Upper lobe of left lung (tissue), 6 donors: ENCODE measurements at places on chromosomes 1 and 21. TPM values are rescaled to one million over a fixed set of nuclear protein-coding genes. Genes with fewer than 3 reads are reported as not detected.

The FCRL6 gene
- 3.0 TPM for total RNA-seq

The OR2T1 gene
- total RNA-seq: not detected

The C1orf87 gene
- total RNA-seq: 0.40 TPM

The GJA8 gene
- not detected for total RNA-seq

The S100A8 gene
- total RNA-seq: 49.2 TPM

DNA sequence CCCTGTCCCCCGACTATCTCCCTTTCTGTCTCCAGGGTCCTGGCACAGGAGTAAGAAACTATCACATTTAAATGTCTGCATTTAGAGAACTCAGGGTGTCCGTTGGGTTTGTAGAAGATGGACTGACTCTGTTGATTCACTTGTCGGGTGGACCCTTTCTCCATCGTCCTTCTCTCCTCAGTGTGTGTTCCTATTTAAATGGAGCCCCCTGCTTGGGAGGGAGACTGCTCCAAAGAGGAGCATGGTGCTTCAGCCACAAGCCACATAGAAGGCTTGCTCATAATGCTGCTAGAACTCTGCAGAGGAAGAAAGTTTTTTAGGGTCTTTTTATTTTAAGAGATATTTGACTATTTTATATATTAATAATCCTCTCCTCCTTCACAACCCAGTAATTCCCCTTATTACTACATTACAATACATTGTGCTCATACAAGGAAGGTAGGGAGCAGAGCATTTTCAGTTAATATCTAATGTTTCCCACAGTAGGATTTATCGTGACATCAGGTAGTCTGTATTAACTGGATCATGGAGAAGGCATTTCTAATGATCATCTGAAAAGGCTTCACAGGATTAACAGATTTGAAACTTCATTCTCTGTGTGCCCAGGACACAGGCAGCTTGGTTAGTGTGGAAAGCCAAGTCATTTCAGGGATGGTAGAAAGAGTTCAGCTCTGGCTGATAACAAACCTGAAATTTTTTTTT, 13.8 kb downstream of the FGGY start:
- no peaks in the 10 kb centered on the region for H3K27me3 ChIP-seq
- H3K4me1 ChIP-seq: peaks cover under 1% of the 10 kb centered on the region
- H3K4me3 ChIP-seq: no peak overlapping the region

DNA sequence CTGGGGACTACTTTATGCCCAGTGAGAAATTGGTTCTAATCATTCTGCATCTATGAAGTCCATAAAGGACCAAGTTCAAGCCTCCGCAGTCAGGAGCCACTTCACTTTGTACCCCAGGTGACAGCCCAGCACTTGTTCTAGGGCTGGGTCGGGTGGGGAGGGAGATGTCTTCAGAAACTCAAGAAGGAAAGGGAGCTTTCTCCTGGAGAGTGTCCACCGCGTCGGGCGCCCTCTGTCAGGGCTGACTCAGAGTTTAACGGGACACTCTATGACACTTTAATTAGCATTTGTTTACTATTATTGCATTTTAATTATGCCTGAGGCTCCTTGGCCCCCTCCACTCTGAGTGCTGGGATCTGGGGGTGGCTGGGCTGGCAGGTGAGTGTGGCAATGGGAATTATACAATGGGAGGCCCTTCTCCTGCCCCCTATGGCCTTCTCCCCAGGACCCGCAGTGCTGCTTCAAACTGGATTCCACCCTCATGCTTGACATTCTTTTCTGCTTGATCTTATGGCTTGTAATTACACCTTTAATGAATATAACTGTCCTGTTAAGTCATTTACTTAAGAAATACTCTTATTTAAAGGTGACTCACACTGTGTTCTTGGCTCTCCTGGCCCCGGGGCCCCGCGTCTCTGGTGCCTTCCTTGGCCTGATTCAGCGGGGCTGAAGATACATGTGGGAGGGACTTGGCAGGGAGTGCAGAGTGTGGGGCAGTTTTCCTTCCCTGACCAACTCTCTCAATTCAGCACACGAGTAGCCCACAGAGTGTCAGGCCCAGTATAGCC, 136.6 kb downstream of the PLXNA2 start:
- peak overlapping the region; percentile 30 for H3K27ac ChIP-seq
- no peak overlapping the region for H3K4me3 ChIP-seq
- no peaks in the 10 kb centered on the region for H3K4me1 ChIP-seq
- peaks cover 15% of the 10 kb centered on the region for H3K36me3 ChIP-seq
- DNase-seq: peak; percentile 40

GRCh38 chr21:9758141-9758540, 763.2 kb upstream of the TPTE start:
- DNase-seq: no peak
- no peaks in the 10 kb centered on the region for H3K36me3 ChIP-seq
- no peak overlapping the region for H3K4me3 ChIP-seq
- H3K4me1 ChIP-seq: no peaks in the 10 kb centered on the region
- H3K27ac ChIP-seq: no peak overlapping the region

- no peaks in the 10 kb centered on the region for H3K36me3 ChIP-seq
- DNase-seq: no peak
- H3K27ac ChIP-seq: no peak overlapping the region
- H3K27me3 ChIP-seq: no peaks in the 10 kb centered on the region
- no peaks in the 10 kb centered on the region for H3K4me1 ChIP-seq
- H3K4me3 ChIP-seq: no peak overlapping the region
Observed at GRCh38 chr1:52487632-52488031, 65.3 kb downstream of the TUT4 start.

DNA sequence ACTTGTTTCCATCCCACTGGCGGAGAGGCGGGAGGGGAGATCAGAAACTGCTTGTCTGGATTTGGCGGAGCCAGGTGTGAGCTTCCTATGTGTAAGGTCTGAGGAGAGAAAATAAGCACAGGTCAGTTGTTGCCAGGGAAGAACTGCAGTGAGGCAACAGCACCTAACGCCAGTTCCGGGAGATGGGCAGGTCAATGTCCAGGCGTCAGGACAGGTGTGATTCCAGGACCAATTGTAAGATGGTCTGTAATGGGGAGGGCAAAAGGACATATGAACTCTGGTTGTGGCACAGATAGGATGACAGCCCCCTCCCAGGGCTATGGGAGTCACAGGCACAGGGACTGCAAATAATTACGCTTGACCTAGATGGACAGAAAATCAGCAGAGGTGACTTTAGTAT, 9.6 kb upstream of the KCNE1 start:
- DNase-seq: no peak
- no peaks in the 10 kb centered on the region for H3K27me3 ChIP-seq
- H3K4me1 ChIP-seq: peaks cover 69% of the 10 kb centered on the region
- peak overlapping the region; percentile 77 for H3K27ac ChIP-seq
- peaks cover 30% of the 10 kb centered on the region for H3K36me3 ChIP-seq
- H3K4me3 ChIP-seq: no peak overlapping the region

DNA sequence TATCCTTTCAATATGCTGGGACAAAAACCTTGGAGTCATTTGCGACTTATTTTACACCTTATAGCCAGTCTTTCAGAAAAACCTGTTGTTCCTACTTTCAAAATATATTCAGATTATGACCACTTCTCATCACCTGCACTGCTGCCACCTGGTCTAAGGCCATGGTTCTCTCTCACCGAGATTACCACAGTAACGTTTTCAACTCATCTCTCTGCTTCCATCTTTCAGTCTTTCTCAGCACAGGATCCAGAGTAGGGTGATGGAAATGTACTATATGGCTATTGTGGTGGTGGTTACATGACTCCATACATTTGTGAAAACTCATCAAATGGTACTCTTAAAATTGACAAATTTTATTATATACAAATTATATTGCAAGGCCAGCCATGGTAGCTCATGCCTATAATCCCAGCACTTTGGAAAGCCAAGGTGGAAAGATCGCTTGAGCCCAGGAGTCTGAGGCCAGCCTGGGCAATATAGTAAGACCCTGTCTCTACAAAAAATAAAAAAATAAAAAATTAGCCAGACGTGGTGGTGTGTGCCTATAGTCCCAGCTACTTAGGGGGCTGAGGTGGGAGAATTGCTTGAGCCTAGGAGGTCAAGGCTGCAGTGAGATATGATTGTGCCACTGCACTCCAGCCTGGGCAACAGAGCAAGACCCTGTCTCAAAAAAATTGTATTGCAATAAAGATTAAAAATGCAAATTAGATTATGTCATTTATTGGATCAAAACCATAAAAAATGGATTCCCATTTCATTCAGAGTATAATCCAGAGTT, 120.9 kb upstream of the PPP2R5A start:
- H3K4me3 ChIP-seq: no peak overlapping the region
- H3K27me3 ChIP-seq: no peaks in the 10 kb centered on the region
- H3K27ac ChIP-seq: no peak overlapping the region
- H3K36me3 ChIP-seq: no peaks in the 10 kb centered on the region

DNA sequence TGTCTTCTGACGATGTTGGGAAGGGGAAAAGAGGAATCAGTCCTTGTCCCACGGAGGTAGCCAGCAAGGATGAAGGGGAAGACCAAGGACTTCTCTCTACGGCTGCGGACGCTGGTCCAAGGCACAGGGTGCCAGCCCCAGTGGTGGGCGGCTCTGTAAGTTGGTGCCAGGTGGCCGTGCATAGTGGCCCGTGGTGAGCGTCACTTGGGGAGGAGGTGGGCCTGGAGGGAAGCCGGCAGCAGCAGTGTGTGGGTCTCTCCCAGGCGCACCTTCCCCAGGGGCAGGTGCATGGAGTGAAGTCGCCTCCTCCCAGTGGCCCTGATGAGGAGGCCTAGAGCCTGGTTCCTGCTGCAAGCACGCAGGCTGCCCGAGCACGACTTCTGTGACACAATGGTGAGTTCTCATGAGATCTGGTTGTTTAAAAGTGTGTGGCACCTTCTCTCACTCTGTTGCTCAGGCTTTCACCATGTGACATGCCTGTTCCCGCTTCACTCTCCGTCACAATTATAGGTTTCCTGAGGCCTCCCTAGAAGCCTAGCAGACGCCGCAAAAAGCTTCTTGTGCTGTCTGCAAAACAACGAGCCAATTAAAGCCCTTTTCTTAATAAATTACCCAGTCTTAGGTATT, 43.6 kb upstream of the TIAM1 start:
- H3K27ac ChIP-seq: no peak overlapping the region
- no peaks in the 10 kb centered on the region for H3K4me1 ChIP-seq
- no peaks in the 10 kb centered on the region for H3K27me3 ChIP-seq
- no peak overlapping the region for H3K4me3 ChIP-seq
- DNase-seq: no peak
- no peaks in the 10 kb centered on the region for H3K36me3 ChIP-seq

DNA sequence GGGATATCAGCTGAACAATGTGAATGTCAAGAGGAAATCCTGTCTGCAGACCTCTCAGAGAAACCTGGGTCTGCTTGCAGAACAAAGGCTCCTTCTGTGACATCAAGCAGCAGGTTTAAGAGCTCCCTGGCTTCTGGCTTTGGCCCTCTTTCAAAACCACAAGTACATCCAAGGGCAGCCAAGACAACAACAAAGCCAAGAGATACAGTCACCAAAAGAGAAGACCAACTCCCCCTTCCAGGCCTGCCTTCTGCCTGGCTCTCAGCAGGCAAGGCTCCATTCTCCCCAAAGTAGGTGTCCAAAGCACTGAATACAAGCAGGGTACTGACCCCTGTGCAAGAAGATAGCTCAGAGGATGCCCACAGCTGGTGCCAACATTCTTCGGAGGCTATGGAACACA, 11.5 kb downstream of the BCAR3 start:
- H3K4me1 ChIP-seq: peaks cover 75% of the 10 kb centered on the region
- H3K4me3 ChIP-seq: no peak overlapping the region
- no peaks in the 10 kb centered on the region for H3K27me3 ChIP-seq
- H3K27ac ChIP-seq: peak overlapping the region; percentile 27
- H3K36me3 ChIP-seq: no peaks in the 10 kb centered on the region
- DNase-seq: no peak

DNA sequence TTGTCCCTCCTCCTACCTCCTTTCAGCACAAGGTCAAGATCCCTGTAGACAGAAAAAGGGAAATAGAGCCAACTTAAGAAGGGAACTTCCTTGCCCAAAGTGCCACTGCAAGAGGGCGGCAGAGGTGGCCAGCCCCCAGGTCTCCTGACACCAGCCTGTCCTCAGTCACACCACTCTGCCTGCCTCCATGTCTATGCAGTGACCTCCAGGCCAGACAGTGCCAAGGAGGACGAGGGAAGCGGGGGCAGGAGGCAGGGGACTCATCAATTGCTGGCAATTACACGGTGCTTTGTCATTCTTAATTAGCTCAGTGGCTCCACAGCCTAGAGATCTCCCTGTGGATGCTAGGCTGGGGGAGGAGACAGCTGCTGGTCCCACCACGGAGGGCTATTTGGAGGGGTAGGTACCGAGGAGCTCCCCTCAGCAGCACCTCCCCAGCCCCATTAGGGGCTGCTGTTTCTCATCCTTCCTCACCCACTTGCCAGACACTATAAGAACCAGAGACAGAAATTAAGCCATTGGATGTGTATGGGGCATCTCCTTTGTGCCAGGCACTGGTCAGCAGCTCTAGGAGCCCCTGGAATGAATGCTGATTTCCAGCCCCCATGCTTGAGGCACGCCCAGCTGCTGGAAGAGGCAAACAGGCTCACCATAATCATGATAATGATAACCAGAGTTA, 6.1 kb upstream of the LDLRAP1 start:
- DNase-seq: no peak
- no peaks in the 10 kb centered on the region for H3K36me3 ChIP-seq
- H3K4me1 ChIP-seq: no peaks in the 10 kb centered on the region
- no peaks in the 10 kb centered on the region for H3K27me3 ChIP-seq

GRCh38 chr1:157403608-157404007, 148.7 kb downstream of the FCRL5 start:
- no peaks in the 10 kb centered on the region for H3K27me3 ChIP-seq
- H3K4me1 ChIP-seq: peaks cover 8% of the 10 kb centered on the region
- no peak overlapping the region for H3K27ac ChIP-seq
- H3K36me3 ChIP-seq: no peaks in the 10 kb centered on the region
- DNase-seq: no peak

DNA sequence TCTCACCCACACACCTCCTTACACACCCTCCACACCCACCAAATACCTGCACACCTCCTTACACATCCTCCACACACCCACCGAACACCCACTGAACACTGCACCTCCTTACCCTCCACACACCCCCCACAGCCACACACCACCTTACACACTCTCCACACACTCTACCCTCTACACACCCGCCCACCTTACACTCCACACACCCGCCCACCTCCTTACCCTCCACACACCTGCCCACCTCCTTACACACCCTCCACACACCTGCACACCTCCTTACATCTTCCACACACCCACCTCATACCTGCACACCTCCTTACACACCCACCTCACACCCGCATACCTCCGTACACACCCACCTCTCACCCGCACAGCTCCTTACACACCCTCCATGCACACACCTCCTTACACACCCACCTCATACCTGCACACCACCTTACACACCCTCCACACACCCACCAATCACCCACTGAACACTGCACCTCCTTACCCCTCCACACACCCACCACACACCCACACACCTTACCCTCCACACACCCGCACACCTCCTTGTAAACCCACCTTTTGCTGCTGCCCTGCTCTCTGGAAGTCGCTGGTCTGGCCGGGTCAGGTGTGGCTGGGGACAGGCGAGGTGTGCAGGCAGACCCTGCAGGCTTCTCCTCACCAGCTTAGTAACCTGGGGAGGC, 38.5 kb downstream of the COQ8A start:
- H3K4me3 ChIP-seq: no peak overlapping the region
- no peak overlapping the region for H3K27ac ChIP-seq
- peaks cover 17% of the 10 kb centered on the region for H3K4me1 ChIP-seq
- H3K36me3 ChIP-seq: peaks cover 23% of the 10 kb centered on the region

GRCh38 chr1:53957194-53957818, 11.2 kb downstream of the LRRC42 start:
- peak overlapping the region; percentile 48 for H3K27ac ChIP-seq
- peaks cover 10% of the 10 kb centered on the region for H3K4me1 ChIP-seq
- no peak for DNase-seq
- peaks cover 61% of the 10 kb centered on the region for H3K36me3 ChIP-seq
- H3K4me3 ChIP-seq: no peak overlapping the region
- no peaks in the 10 kb centered on the region for H3K27me3 ChIP-seq

- no peaks in the 10 kb centered on the region for H3K36me3 ChIP-seq
- no peak overlapping the region for H3K4me3 ChIP-seq
- DNase-seq: no peak
- no peaks in the 10 kb centered on the region for H3K4me1 ChIP-seq
- no peak overlapping the region for H3K27ac ChIP-seq
Observed at GRCh38 chr1:231829332-231829731, 202.7 kb downstream of the DISC1 start.
